H7 (cell line): ENCODE measurements at places on chromosomes 2 and 18. TPM values are rescaled to one million over a fixed set of nuclear protein-coding genes. Genes with fewer than 3 reads are reported as not detected.

- no peak for DNase-seq
Observed at GRCh38 chr2:239288951-239289511, 111.8 kb downstream of the HDAC4 start.

GRCh38 chr18:37654731-37655369 lies 89.3 kb upstream of the CELF4 start:
- DNase-seq: no peak

DNA sequence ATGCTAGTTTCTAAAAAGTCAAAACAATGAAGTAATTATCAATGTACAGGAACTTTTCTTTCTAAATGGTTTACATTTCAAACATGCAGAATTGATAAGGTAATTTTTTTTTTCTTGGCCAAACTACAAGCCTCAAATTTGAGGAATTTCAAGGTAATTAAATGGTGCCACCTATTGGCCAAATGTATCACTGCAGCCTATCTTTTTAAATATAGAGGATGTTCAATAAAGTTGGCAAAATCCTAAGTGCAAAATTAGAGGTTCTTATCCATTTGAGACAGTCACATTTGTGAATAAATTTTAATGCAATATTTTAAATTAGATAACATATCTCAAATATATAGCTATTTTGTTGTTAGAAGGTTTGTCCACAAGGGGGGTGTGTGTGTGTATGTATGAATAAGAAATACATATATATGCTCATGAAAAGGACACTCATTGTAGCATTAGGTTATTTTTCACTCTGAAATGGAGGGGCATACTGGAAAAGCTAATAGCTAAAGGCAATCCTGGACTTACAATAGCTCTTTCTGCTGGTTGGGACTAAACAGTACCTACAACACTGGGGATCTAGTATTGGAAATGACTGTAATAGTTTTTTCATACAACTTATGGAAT lies 26.2 kb downstream of the MMADHC start:
- peak; percentile 32 for DNase-seq

DNA sequence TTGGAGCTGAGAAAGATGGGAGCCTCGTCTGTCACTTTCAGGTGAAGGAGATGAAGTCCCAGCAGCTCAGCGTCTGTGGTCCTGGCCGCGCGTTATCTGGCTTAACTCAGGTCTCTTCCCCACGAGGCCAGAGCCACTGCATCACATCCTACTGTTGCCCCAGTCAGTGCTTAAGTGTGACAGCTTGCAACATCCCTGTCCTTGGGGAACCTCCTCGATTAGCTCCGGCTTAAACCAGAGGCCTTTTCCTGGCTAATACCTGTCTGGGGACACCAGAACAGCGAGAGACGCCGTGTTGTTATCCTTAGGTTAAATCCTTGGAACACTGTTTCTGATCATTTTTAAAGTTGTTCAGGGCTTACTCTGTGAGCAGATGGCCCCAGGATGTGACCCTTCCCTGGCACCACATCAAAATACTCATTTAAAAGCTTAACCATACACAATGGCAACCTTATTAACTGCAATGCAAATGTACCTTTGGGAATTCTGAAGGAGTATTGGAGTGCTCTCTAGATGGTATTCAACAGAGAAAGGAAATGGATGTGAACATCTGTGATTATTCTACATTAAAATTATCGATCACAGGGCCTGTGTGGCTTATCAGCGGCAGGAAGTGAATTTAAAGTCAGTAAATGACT lies 61.2 kb upstream of the SPP2 start:
- no peak for DNase-seq

DNA sequence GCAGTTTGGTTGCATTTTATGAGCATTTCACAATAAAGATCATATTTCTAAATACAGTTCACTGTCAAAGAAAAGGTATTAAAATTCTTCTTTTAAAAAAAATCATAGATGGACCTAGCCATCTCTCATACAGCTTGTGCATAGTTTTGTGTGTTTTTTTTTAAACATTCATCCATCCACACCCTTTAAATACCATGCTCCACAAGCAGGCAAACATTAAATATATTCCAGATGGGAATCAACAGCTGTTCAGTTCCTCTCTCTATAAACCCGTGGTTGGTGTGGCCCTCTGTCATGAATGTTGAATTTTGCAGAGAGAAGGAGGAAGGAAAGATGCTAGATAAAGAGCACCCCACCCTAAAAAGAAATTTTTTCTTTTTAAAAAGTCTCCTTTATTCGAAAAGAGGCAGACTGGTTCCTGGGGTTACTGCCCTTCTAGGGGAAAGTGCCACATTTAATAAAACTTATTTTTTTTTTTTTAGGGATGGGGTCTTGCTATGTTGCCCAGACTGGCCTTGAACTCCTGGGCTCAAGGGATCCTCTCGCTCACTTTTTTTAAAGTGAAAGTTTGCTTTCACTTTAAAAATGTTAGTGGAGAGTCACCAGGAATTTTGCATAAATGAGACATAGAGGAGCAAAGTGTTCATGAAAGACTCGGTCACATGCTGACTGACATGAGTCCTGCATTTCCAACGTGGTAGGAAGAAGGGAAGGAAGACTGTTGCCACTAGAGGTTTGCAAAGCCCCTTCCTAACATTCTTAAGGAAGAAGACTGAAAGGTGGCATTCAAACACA lies 73.9 kb upstream of the LMAN1 start:
- no peak for DNase-seq

- no peak for DNase-seq
Observed at GRCh38 chr2:134206573-134206972, 47.3 kb upstream of the MGAT5 start.

- no peak for DNase-seq
Observed at GRCh38 chr18:77772177-77772576, 522.5 kb downstream of the GALR1 start.

GPR45 gene
- total RNA-seq: 0.15 TPM in 1 of 2 replicates, not detected in the other

INPP5D gene
- 1.7 and 5.2 TPM in 2 replicates for total RNA-seq

C2orf66 gene
- not detected in 2 replicates for total RNA-seq
